ENCODE measurements at places on chromosomes 3 and 15.

DNA sequence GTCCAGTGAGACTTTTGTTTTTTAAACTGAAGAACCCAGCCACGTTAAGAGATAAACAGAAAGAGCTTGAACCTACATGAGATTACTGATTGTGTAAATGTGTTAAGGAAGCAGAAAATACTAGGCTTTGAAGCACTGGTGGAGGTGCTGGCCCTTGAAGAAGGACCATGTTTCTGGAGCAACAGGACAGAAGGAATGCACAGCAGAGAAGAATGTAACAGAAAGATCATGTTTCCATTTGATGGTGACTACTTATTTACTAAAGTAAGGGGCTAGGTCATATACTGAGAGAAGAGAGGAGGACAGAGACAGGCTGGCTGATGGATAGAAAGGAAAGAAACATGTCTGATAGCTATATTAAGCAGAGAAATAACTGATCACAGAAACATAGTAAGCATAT lies 88.8 kb downstream of the CLASP2 start:
- DNase-seq = no peak

DNA sequence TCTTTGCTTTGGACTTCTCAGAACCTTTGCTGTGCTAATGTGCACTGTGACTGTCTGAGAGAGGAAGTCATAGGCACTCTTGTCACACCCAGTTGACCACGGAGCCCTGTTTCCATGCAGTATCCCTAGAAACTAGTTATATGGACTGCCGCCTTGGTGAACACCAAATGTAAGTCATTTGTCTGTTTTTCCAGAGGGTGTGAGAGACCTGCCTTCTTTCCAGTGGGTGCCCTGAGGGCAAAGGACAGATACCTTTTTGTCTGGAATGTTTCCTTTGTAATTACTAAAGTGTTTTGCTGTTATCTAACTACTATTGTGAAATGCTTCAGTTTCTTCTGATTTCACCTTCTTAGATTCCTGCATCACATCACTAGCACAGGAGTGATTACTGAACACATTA lies 91.8 kb downstream of the LARS2 start:
- DNase-seq = no peak

DNA sequence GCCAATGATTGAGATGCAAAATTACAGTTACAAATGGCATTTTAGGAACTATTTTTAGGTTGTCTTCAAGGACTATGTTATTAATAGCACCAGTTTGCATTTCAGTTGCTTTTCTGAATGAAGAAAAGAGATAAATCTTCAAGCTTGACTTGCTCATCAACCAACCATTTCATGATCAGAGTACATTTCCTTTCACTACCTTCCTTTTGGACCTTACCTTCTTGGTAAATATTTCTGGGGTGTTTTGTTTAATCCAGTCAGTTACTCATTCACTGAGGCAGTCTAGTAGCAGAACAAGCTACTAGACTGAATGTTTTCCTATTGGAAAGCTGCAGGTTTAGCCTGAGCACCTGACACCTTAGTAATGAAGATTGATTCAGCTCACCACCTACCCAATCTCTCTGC lies 8.2 kb downstream of the SLC27A2 start:
- no peak for DNase-seq

DNA sequence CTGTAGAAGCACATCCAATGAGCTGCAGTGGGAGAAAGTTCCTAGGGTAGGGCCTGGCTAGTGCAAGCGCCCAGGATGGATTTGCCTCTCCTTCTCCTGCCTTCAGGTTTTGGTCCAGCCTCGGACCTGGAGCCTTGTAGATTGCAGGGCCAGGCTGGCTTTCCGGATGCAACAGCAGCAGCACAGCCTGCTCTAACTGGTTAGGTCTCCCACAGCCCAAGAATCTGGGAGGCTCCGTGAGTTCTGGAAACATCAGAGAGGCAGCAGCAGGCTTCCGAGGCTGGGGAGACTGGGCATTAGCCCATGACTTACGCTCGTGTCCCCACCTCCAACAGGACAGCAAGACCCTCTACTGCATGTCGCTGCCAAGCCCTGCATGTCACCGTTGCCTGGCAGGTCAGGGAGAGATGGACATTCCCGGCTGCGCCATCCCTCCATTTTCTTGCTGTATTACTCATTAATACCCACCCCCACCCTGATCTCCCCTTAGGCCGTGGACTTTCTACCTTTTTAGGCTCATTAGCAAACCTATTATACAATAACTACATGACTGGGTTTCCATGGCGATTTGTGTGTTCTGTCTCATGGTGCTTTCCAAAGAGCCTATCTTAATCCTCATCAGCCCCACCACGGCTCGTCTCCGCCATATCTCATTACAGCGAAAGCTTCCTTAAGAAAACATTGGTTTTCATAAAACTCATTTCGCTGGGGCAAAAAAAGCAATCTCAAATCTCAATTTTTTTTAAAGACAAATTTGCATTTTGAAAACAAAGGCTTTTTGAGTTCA lies 40.9 kb upstream of the RGMA start:
- DNase-seq = no peak

DNA sequence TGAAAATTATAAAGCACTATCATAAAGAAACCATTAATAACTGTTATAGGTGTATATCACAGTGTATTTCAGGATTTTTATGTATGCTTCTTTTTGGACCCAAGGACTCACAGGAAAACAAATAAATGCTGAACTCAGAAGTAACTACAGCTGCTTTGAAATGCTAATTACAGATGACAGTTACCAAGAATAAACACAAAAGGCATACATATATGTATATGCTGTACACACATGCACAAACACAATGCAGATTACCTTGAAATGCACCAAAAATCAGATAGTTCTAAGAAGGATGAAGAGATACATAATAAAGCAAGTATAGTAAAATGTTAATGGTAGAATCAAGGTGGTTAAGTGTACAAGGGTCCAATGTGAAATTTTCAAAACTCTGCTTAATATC lies 52.2 kb downstream of the ZNF280D start:
- DNase-seq = no peak

- no peak for DNase-seq
Measured at GRCh38 chr3:183275418-183275817, 22.4 kb downstream of the B3GNT5 start.

GRCh38 chr3:46957092-46957820 lies 19.3 kb downstream of the CCDC12 start:
- no peak for DNase-seq

DNA sequence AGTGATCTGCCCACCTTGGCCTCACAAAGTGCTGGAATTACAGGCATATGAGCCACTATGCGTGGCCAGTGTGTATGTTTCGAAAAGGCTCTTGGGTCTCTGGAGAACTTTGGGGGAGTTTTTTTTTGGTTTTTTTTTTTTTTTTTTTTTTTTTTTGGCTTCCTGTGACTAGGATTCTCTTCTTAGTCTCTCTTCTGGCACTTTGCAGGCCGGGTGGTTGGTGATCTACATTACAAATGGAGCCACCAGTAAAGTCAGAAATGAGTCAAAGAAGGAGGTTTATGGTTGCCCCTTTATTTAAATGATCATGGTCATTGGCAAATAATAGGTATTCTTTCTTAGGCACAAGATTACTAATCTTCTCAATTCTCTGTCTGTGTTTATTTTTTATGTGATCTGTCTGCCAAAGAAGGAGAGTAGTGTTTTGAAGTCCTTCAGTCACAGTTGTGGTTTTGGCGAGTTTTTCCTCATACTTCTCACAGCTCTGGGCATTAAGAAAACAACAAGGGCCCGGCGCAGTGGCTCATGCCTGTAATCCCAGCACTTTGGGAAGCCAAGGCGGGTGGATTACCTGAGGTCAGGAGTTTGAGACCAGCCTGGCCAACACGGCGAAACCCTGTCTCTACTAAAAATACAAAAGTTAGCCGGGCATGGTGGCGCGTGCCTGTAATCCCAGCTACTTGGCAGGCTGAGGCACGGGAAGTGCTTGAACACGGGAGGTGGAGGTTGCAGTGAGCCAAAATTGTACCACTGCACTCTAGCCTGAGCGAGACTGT lies 38.3 kb downstream of the PDE8A start:
- DNase-seq = no peak

DNA sequence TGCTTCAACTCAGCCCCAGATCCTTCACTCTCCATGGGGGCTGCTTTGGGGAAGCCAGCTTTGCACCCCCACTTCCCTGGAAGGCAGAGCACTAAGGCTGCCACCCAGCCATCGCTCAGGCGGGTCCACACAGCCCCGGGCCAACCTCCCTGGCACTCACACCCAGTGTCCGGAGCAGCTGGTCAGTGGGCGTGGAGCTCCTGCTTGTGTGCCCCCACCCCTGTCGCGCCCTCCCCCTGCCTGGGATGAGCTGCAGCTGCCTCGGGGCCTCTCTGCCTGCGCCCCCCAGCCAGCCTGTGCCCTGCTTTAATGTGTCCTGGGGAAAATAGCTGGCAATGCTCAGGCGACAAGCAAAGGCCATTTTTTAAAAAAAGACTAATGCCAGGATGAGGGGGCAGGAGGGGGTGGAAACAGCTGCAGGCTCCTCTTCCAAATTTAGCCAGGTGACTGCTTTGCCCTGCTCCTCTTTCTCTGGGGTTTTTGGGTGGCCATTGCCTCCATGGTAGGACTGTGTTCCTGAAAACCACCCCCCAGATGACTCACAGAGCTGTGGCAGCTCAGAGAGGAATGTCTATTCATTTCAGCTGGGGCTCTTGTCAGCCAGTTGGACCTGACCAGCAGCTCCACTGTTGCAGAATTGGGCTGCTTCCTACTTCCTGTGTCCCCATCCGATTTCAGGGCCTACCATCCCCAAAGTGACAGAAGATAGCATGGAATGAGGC lies 65.0 kb downstream of the CEMIP start:
- no peak for DNase-seq

GRCh38 chr3:58287354-58287753 lies 18.7 kb upstream of the RPP14 start:
- no peak for DNase-seq

- no peak for DNase-seq
Measured at GRCh38 chr15:67248011-67248505, 6.4 kb downstream of the AAGAB start.

GRCh38 chr15:51776952-51777569 lies 25.7 kb downstream of the TMOD2 start:
- no peak for DNase-seq

GRCh38 chr3:11323813-11324212 lies 51.6 kb downstream of the ATG7 start:
- no peak for DNase-seq

- no peak for DNase-seq
Measured at GRCh38 chr3:197019535-197019934, 10.1 kb downstream of the MELTF start.

- no peak for DNase-seq
Measured at GRCh38 chr15:35019404-35020327, 31.6 kb upstream of the ZNF770 start.

- DNase-seq = no peak
Measured at GRCh38 chr15:85124173-85124572, 142.5 kb downstream of the PDE8A start.

DNA sequence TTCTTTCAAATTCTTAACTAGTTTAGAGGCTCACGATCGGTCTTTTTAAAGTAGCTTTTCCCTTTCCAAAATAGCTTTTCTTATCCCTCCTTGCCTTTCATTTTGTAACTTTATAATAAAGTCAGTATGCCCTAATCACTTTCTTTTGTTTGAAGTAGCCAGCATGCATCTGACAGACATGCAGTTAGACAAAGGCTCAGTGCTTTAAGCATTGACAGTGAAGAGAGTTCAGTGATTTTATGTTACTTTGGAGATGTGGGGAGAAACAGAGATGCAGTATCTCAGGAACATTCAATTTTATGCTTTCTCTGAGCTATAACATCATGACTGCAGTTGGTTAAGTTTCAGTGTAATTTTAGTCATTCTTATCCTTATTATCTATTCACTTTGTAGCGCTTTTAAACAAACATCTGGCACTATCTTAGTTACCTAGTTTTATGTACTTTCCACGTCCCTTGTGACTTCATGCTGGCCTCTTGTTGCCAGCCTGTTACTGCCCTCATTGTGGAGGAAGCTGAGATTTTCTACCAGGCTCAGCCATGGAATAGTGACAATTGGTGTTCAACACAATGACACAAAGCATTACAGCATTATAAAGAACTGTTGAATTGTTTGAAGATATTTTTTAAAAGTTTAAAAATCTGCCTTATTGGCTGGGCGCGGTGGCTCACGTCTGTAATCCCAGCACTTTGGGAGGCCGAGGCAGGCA lies 90.3 kb downstream of the AKAP13 start:
- no peak for DNase-seq

DNA sequence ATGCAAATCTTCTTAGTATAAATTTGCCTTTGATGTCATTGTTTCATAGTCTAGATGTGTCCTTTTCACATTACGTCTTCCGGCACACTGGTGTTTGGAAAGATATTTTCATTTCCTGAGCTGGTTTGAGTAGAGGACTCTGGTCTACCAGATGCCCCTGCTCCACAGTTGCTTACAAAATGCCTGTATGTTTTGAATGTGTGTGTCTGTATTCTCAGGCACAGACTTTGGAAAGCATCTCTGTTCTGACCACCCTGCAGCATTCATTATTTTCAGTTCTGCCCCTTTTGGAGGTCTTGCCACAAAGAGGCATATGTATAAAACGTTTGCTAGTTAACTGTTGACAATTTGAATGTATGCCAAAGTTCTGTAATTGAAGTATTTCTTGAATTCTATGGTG lies 236.0 kb upstream of the GOLIM4 start:
- no peak for DNase-seq

GRCh38 chr15:64143276-64143675 lies 8.3 kb upstream of the SNX22 start:
- no peak for DNase-seq
